ENCODE measurements at places on chromosomes 7 and 10. TPM values are rescaled to one million over a fixed set of nuclear protein-coding genes. Genes with fewer than 3 reads are reported as not detected.

The LEP gene
- 0.59 TPM for total RNA-seq

The RRP12 gene
- 14.3 TPM for total RNA-seq

The CPXM2 gene
- 4.9 TPM for total RNA-seq

The GIMAP4 gene
- total RNA-seq = 19.1 TPM

The NKX2-3 gene
- total RNA-seq = not detected

The ZNF467 gene
- 3.6 TPM for total RNA-seq

The VWA2 gene
- total RNA-seq = 19.5 TPM

The OGDH gene
- total RNA-seq = 53.1 TPM

The EGR2 gene
- total RNA-seq = 14.9 TPM

The MRLN gene
- total RNA-seq = 15.7 TPM

The INPP5A gene
- 32.5 TPM for total RNA-seq

The CCDC136 gene
- 6.1 TPM for total RNA-seq

The NUTM2B gene
- total RNA-seq = 0.30 TPM

The CLRN3 gene
- total RNA-seq = 0.39 TPM

The VPS37D gene
- total RNA-seq = 3.6 TPM

The AMZ1 gene
- 0.30 TPM for total RNA-seq

Data from skin of body (tissue), 3 donors.